ENCODE measurements at places on chromosomes 3 and 15.
A peak's percentile ranks its signal among the peaks of the same experiment; 100 is the strongest.

GRCh38 chr15:93941697-93942096, 289.7 kb upstream of the MCTP2 start:
- DNase-seq: no peak

DNA sequence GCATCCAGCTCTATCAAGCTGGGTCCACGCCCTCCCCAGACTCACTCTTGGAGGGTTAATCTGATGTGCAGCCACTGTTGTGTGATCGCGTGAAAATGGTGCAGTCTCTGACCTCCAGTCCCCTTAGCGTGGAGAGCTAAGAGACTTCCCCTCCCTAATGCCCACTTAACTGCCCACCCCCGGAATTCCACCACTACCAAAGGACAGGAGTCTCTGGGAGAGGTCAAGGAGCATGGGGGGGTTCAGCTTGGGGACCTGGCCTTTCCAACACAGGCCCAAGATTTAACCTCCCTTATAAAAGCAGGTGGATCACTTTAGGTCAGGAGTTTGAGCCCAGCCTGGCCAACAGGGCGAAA, 48.8 kb downstream of the CCDC12 start:
- no peak for DNase-seq

GRCh38 chr15:80768158-80768557, 11.0 kb upstream of the CEMIP start:
- DNase-seq: peak; percentile 18

DNA sequence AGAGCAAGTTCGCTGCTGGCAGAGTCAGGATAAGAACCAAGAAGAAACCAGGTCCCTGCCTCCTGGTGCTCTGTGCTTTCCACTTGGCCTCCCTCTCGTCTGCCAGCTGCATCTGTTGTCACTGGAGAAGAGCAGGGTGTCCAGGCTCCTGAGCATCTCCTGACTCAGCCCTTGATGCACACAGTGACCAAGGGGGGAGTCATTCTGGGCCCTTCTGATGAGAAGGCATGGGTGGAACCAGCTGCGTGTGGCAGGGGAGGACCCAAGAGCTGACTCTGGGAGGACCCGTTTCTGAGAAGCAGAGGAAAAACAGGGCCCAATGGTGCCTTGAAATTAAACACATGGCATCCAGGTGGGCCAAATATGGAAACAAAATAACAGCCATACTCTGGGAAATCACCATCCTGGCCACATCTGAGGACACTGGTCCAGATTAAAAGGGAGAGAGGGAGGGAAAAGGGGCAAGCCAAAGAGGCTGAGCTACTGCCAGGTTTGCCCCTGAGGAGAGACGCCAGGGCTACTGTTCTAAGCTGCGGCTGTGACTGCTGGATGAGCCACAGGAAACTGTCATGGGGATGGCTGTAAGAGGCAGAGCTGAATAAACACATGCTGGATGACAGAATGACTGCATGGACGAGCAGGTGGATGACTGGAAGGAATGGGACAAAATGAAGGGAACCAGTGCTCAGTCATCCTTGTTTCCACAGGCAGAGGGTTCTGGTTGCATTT, 58.1 kb upstream of the CA12 start:
- DNase-seq: peak; percentile 13

DNA sequence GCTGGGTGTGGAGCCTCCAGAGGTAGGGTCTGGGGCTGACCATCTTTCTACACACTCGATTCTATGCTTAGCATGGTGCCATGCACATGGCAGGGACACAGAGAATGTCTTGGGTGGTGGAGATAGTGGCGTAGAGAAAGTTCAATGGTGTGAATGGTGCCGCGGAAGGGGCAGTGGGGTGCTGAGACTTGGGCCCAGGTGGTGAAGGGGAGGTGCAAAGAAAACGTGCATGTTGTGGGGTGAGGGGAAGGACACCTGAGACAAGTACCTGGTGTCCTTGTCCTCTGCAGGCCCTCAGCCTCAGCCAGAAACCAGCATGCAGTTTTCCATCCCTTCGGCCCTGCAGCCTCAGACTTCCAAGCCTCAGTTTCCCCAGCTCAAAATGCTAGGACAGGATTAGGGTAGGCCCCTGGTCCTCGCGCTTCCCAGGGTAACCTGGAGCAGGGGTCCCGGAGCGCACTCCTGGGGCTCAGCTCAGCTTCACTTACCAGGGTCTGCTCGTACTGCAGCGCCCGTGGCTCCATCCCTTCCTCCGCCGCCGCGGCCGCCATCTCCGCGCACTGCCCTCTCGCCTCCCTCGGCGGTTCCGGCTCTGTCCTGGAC, 375 bp downstream of the CLCN2 start:
- no peak for DNase-seq

DNA sequence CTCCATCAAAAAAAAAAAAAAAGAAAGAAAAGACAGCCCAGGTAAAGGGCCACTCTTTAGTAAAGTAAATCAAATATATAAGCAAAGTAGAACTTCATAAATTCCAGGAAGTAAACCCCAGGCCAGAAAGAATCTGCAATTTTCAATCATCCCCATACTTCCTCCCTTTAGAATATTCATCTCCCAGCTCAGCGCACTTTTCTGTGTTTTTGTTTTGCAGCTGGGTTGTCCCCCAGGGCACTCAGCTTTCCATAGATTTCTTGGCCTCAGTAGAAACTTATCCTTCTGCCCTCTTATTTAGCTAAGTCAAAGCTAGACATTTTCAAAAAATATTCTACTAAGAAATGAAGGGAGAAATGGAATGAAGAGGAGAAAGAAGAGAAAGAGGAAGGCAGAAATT, 24.0 kb upstream of the SPRED1 start:
- no peak for DNase-seq

DNA sequence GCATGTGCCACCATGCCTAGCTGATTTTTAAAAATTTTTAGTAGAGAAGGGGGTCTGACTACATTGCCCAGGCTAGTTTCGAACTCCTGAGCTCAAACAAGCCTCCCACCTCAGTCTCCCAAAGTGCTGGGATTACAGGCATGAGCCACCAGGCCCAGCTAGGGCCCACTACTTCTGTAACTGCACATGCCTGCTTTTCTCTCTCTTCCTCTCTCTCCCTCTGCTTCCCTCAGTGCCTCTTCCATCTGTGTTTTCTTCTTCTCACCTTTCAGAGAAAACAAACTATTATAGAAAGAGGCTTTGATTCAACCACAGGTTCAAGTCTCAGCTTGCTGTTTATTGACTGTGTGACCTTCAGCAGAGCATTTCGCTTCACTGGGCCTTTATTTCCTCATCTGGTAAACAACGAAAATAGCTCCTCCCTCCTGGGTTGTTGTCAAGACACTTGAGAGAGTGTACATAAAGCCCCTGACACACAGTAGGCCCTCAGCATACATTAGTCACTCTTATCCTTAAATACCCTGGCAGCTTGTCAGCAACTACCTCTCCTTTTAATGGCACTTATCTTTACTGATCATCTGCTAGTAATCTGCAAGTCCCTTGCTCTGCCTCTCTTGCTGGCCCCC, 10.2 kb downstream of the TADA3 start:
- DNase-seq: no peak

GRCh38 chr3:59380146-59380545, 330.3 kb upstream of the CFAP20DC start:
- DNase-seq: no peak

GRCh38 chr15:38441130-38441519, 12.8 kb upstream of the FAM98B start:
- DNase-seq: no peak
